Tibial nerve (tissue), 4 donors: ENCODE measurements at places on chromosomes 6 and 20.

DNA sequence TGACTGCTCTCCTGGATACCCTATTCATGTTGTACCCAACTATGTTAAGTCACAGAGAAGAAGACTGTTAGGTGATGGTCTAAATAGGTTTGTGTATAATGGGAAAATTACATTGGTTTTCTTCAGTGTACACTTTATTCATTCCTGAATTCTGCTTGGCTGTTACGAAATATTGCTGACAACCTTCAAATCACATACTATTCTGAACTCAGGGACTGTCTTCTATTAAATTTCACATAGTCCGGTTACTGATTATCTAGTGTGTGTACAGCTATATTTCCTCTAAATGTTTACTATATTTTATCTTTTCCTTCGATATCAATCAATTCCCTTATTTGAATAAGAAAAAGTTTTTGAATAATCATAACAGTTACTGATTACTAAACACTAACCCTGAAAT lies 1090.3 kb upstream of the CITED2 start:
- H3K27ac ChIP-seq = no peak overlapping the region
- no peaks in the 10 kb centered on the region for H3K27me3 ChIP-seq
- no peaks in the 10 kb centered on the region for H3K4me1 ChIP-seq
- DNase-seq = no peak

GRCh38 chr20:35302421-35303335 lies 10.5 kb upstream of the FAM83C start:
- peaks cover 39% of the 10 kb centered on the region for H3K4me1 ChIP-seq
- H3K27ac ChIP-seq = no peak overlapping the region

- no peak overlapping the region for H3K4me3 ChIP-seq
- no peak for DNase-seq
- H3K4me1 ChIP-seq = peaks cover 26% of the 10 kb centered on the region
- H3K27me3 ChIP-seq = no peaks in the 10 kb centered on the region
Observed at GRCh38 chr6:53029257-53029656, 34.2 kb upstream of the GSTA4 start.

DNA sequence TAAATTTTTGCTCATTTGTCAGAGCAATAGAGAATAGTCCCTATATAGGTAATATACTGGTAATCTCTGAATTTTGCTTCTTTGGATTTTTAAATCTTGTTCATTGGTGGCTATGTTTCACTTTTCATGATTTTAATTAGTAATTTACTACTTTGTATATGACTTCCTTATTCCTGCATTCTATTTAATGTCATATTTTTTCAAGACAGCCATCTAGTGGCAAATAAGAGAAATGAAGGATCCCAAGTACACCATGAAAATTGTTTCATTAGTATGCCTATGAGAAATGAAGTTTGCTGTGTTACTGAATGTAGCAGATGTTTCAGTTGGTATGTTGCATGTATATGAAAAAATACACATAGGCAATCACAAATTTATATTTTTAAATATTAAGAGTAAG lies 82.4 kb downstream of the ZNF292 start:
- no peak for DNase-seq
- peaks cover 27% of the 10 kb centered on the region for H3K36me3 ChIP-seq
- H3K4me3 ChIP-seq = no peak overlapping the region
- H3K27ac ChIP-seq = no peak overlapping the region
- H3K27me3 ChIP-seq = no peaks in the 10 kb centered on the region

DNA sequence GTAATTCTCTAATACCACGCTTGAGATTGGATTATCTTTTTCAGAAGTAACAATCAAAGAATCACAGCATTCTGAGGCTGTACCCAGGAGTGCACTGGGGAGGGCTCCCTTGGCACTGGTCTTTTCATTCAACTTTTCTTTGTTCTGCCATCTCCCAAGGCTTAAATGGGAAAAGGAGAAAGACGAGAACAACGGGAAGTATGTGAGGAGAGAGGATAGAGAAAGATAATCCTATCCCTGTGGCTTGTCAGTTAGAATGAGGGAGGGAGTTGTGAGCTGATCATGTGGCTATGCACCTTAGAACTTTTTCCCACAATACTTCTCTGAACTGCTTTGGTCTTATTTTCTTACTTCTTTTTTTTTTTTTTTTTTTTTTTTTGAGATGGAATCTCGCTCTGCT lies 83.1 kb downstream of the CAP2 start:
- H3K4me3 ChIP-seq = no peak overlapping the region
- H3K27me3 ChIP-seq = no peaks in the 10 kb centered on the region
- no peak for DNase-seq
- no peaks in the 10 kb centered on the region for H3K4me1 ChIP-seq
- H3K36me3 ChIP-seq = no peaks in the 10 kb centered on the region
